CD4-positive, alpha-beta T cell treated with Interleukin-2 at 100 ng/mL for 4 hours (primary cell): ENCODE measurements at places on chromosomes 3 and 15.

- DNase-seq = no peak
Measured at GRCh38 chr3:44252332-44252959, 10.8 kb downstream of the TOPAZ1 start.

- DNase-seq = no peak
Measured at GRCh38 chr3:150414258-150414657, 6.2 kb downstream of the TSC22D2 start.

GRCh38 chr15:29616512-29616911 lies 205.8 kb downstream of the TJP1 start:
- DNase-seq = no peak

DNA sequence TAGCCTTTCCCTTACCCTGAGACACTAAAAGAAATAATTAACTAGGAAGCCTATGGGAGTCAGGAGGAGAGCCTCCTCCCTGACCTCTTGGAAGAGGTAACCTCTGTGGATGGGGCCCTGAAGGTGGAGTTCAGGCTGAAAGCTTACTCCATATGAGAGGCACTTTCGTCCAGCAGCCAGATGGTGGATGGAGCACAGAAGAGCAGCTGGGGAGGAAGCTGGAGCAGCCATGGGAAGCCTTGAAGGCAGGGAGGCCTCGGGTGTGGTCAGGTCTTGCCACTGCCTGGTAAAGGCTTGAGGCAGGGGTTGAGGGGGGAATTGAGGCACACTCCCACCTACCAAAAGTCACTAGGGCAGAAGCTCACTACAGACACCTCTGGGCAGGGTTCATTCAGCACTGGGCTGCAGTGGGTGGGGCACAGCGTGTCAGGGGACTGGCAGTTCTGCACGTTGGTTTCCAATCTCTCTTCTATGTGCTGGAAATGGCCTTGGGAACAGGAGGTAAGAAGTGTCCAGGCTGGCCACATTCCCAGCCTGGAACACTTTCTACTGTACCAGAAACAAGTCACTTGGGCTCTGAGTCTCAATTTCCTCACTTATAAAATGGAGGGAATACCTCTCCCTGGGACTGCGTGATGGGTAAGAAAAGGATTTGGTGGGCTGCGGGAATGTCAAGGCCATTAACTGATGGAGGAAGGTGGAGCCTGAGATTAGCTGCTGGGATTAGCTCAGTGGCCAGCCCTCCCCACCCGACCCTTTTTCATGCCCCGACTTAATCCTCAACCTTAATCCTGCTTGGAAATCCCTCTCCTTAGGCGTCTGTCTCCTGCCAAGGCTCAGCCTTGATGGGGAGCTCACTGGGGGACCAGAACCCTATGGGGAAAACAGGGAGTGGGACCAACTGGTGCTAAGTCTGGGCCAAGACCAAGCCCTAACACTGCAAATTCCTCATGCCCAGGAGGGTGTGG lies 5.4 kb downstream of the PCBP4 start:
- DNase-seq = no peak

- no peak for DNase-seq
Measured at GRCh38 chr3:138775254-138775595, 59.5 kb downstream of the PIK3CB start.

DNA sequence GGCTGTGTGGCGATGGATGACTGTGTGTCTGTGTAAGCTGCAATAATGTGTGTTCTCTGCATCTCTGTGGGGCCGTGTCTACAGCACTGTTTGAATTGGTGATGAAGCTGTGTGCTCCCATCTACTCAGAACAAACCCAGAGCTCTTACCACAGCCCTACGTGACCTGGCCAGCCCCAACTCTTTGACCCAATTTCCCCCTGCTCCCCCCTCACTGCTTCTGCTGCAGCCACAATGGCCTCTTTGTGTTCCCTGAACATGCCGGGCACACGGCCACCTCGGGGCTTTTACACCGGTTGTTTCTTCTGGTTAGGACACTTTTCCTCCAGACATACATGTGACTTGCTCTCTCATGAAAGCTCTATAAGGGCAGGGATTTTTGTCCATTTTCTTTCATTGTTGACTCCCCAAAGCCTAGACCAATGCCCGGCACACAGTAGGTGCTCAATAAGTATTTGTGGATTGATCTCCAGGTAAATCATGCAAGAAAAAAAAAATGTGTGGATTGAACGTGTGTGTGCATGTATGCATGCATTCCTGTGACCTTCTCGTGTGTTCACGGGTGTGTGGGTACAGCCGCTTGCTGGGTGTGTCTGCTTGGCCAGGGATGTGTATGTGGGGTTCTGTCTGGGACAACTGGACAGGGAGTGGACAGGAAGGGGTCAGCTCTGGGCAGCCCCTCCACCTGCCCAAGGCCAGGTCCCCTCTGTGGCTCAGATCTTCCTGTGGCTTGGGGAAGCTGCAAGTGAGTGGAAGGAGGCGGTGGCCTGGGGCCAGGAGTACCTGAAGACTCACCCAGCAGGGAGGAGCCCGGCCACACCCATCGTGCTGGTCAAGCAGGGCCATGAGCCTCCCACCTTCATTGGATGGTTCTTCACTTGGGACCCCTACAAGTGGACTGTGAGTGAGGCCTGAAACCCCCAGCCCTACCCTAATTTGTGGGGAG lies 14.8 kb downstream of the VILL start:
- no peak for DNase-seq

GRCh38 chr15:75782926-75783325 lies 60.3 kb upstream of the UBE2Q2 start:
- DNase-seq = no peak

DNA sequence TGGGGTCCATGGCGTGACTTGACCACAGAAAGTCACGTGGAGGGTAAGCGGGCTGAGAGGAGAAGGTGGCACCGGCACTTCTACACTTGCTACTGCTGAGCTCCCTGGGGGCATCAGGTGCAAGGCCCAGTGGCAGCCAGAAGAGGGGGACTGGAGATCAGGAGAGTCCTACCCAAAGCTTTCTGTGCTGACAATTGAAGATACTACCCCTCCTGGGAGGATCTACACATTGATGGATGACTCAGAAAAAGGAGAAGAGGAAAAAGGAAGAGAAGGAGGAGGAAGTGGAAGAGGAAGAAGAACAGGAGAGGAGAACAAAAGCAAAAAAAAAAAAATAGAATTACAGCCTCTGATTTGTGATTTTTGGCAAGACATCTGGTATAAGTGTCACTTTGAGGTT lies 41.2 kb downstream of the MYO5C start:
- DNase-seq = no peak
